Upper lobe of left lung (tissue), 6 donors: ENCODE measurements at places on chromosomes 12 and 14. TPM values are rescaled to one million over a fixed set of nuclear protein-coding genes. Genes with fewer than 3 reads are reported as not detected.

FZD10 gene
- total RNA-seq, result 0.59 TPM

TMPRSS12 gene
- not detected for total RNA-seq

GRCh38 chr12:108507971-108508642 lies 7.0 kb upstream of the FICD start:
- H3K4me1 ChIP-seq, result no peaks in the 10 kb centered on the region
- H3K4me3 ChIP-seq, result no peak overlapping the region
- no peaks in the 10 kb centered on the region for H3K27me3 ChIP-seq
- no peak overlapping the region for H3K27ac ChIP-seq
- DNase-seq, result no peak

DNA sequence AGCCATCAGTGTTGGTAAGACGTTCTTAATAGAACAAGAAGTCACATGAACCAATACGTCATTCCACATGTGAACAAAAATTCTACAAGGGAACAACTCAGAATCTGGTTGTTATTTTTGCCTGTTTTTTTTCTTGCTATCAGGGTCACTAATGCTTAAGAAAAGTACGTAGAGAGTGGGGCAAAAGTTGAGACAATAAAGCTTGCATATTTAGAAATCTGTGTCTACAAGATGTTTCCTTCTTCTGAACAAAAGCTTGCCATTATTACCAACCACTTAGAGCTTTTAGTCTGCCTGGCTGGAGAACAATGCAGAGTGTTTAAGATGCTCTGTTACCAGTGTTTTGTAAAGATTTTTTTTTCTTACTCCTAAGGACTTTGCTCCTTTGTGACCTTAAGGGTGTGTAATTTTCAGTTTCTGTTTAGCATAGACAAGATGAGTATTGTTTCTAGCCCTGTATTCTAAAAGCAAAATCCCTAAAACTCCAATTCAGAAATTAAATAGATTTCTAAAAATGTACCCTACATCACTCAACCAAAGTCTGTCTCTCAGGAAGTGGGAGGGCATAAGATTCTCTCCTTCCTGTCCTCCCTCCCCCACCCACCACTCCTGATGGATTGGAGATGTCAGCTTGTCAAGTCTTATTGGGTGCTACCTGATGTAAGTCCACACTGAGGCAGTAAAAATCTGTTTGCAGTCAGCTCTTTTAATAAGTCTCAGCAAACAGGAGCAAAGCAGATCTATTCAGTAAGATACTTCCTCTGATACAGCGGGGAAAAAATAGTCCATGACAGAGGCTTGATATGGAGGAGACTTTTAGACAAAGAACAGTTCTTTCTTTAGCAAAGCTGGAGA lies 267.6 kb downstream of the GRIN2B start:
- no peak overlapping the region for H3K27ac ChIP-seq
- no peak overlapping the region for H3K4me3 ChIP-seq
- no peaks in the 10 kb centered on the region for H3K36me3 ChIP-seq
- H3K4me1 ChIP-seq, result no peaks in the 10 kb centered on the region
- no peak for DNase-seq
- H3K27me3 ChIP-seq, result no peaks in the 10 kb centered on the region

- H3K27me3 ChIP-seq, result no peaks in the 10 kb centered on the region
- peaks cover 9% of the 10 kb centered on the region for H3K4me1 ChIP-seq
- DNase-seq, result no peak
Observed at GRCh38 chr12:107355004-107355565, 261.7 kb upstream of the CRY1 start.

DNA sequence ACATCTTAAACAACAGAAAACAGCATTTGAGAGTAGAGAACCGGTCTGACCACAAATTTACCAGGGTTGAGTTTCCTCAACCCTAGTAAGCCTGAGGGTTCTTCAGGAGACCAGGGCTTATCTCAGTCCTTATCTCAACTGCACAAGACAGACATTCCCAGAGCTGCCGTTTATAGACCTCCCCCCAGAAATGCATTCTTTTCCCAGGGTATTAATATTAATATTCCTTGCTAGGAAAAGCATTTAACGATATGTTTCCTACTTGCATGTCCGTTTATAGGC lies 12.3 kb downstream of the TMEM117 start:
- no peak overlapping the region for H3K27ac ChIP-seq
- no peak for DNase-seq
- no peaks in the 10 kb centered on the region for H3K27me3 ChIP-seq
- no peak overlapping the region for H3K4me3 ChIP-seq

GRCh38 chr14:94906991-94907587 lies 137.2 kb upstream of the GSC start:
- no peaks in the 10 kb centered on the region for H3K36me3 ChIP-seq
- no peaks in the 10 kb centered on the region for H3K27me3 ChIP-seq
- no peak for DNase-seq
- no peak overlapping the region for H3K27ac ChIP-seq
- no peak overlapping the region for H3K4me3 ChIP-seq
- H3K4me1 ChIP-seq, result no peaks in the 10 kb centered on the region

GRCh38 chr12:68391937-68392336 lies 59.8 kb upstream of the MDM1 start:
- H3K27ac ChIP-seq, result no peak overlapping the region
- H3K36me3 ChIP-seq, result no peaks in the 10 kb centered on the region
- no peak overlapping the region for H3K4me3 ChIP-seq
- DNase-seq, result no peak
